ENCODE measurements at places on chromosomes 7 and 10.

DNA sequence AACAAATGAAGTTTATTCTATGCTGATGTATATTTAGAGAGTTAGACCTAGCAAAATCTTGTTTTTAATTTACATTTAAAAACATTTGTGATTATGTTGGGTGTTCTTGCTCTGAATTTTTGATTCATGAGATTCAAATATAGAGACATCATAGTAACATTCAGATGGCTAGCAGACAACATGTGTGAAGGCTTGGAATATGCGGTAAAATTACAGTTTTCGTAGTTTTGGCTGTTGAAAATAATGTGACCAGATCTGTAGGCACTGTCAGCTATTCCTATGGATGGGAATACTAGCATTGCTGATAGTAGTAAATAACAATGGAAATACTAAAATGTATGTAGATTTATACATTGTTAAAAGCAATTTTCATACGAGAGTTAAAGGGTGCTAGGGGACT is 131.9 kb downstream of the KAT6B start:
- no peak for DNase-seq

- no peak for DNase-seq
These were observed 5.4 kb upstream of the ZMYND11 start for GRCh38 chr10:129810-130209.

DNA sequence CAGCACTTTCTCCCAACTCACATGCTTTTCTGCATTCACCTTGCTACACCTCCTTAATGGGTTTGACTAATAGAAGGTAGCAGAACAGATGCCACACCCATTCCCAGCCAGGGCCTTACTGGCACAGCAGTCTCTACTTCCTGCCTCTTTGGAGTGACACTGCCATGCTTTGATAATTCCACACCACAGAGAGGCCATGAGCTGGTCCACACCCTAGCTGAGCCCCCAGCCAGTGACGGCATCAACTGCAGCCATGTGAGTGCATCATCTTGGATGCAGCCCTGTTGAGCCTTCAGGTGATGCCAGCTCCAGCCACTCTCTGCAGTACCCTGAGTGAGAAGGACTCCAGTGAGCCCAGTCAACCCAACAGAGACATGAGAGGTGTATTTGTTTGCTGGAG is 27.5 kb upstream of the EZH2 start:
- DNase-seq, result no peak

DNA sequence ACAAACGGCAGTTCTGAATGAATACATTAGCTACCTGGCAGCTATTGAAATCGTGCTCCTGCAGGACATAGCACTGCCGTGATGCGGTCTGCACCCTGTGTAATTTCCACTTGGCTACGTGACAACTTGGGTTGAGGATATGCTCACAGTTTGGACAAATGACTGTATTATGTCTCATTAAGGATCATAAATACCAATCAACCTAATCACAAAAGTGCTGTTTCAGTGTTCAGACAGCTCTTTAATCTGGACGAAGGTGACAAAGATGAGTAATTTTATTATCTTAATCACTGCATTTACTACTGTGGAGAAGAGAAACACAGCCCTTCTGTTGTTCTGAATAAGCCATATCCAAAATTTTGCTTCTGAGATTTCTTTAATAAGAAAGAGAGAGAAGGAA is 210.8 kb upstream of the PFKP start:
- DNase-seq, result no peak

DNA sequence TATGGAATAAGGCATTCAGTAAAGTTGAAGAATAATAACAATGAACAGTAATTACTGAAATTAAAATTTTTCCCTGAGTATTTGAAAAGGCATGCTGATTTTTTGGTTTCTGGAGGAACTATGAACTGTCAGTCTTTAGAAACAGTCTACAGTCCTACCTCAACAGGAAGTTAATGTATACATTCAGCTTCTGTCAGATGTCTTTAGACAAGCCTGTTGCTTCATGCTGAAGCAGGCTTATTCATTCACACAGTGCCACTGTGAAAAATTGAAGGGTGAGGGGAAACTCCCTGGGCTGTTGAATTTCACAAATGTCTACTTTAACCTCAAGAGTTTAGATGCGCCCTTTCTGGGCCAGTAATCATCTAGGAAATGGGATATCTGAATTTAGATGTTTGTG is 3.5 kb downstream of the NRF1 start:
- no peak for DNase-seq

DNA sequence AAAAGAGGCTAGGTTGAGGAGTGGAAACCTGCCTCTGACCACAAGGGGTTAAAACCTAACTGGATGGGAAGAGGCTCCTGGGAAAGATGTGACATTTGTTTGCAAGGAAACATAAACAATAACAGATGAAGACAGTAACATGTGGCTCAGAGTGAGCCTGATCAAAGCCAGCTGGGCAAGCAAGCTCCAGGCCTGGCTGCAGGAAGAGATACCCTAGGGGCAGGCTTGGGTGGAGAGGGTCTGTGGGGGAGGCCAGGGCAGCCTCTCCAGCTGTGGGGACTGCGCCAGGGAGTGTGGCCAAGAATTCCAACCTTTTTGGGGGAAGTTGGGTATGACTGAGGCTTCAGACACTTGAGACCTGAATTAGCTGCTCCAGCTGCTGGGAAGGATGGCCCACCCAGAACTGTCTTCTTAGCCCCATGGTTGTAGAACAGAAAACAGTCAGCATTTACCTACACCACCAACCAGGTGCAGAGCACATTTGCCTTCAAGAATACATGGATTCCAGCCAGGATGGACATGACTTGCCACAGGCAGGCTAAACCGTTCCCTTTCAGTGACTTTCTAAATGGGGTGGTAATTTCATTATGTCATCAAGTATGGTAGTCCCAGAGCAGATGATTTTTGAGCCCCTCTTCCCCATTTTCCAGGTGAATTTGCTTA is 10.4 kb upstream of the FAM170B start:
- DNase-seq, result no peak
